Cortex of kidney (tissue), 1 donor: ENCODE measurements at places on chromosomes 1 and 21.

DNA sequence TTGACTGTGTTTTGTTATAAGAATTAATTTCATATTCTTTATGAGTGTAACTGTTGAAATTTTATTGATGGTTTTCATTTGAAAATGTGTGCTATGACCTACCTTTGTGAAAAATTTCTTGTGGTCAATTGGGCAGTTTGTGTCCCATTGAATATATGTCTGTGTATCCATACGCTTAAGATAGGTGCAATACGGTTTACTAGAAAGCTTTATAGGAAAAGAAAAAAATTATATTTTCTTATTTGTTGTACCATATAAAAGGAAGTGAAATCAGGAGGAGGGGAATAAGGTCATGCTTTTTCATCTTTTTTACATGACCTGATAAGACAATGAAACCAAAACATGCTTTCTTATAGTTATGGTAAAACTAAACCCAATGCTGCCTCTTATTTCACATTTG, 807.7 kb downstream of the USP25 start:
- no peak for DNase-seq

DNA sequence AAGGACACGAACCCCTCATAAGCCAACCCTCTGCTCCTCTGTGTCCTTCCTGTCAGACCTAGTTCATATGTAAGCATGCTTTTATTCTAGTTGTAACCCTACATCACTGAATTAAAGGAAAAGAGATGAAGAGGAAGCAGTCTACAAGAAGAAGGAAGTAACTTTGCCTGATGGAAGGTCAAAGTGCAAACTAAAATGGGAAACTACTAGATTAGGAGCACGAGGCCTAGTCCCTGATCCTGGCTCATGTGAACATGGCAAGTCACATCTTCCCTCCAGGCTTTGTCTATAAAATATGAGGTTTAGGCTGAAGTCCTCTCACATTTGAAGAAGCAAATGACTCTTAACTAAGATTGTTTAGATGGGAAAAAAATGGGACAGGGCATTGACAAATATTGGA, 13.2 kb downstream of the ZMYND12 start:
- no peak for DNase-seq

GRCh38 chr1:183824291-183824690, 19.4 kb downstream of the RGL1 start:
- DNase-seq, result no peak

DNA sequence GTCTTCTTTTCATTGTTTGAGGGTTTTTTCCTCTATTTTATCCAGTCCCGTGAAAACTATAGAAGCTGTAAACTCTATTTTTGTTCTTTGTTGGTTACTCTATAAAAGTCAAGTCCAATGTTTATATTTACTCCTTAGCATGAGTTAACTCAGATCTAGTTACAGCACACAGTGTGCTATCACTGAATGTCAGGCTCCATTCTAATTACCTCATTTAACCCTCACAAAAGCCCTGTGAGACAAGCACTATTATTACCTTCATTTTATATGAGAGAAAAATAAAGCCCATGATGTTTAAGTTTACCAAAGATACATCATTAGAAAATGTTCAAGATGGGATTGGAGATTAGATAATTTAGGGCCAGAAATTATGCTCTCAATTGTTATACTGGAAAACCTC, 251.4 kb upstream of the SNX7 start:
- no peak for DNase-seq

GRCh38 chr1:71950579-71950978, 331.8 kb downstream of the NEGR1 start:
- DNase-seq, result no peak
